NCI-H82 (cell line): ENCODE measurements at places on chromosomes 2 and 18.

DNA sequence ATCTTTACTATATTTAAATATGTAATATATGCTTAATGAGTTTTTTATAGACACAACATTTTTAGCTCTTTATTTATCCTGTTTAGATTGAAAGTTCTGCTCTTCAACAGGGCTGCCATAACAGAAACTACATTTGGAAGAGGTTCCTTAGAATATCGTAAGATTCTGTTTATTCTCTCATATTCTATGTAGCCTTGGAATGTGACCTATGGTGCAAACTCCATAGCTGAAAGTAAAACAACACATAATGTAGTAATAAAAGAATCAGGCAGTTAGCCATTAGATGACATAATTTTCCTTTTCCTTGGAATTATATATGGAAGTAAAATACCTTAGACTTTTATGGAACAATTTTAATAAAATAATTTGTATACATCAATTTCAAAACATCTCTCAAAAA lies 91.3 kb downstream of the ZNF804A start:
- no peak for DNase-seq

- peak; percentile 27 for DNase-seq
Measured at GRCh38 chr2:160381425-160381951, 112.1 kb downstream of the RBMS1 start.

- DNase-seq: no peak
Measured at GRCh38 chr2:197328461-197328860, 17.9 kb upstream of the ANKRD44 start.

DNA sequence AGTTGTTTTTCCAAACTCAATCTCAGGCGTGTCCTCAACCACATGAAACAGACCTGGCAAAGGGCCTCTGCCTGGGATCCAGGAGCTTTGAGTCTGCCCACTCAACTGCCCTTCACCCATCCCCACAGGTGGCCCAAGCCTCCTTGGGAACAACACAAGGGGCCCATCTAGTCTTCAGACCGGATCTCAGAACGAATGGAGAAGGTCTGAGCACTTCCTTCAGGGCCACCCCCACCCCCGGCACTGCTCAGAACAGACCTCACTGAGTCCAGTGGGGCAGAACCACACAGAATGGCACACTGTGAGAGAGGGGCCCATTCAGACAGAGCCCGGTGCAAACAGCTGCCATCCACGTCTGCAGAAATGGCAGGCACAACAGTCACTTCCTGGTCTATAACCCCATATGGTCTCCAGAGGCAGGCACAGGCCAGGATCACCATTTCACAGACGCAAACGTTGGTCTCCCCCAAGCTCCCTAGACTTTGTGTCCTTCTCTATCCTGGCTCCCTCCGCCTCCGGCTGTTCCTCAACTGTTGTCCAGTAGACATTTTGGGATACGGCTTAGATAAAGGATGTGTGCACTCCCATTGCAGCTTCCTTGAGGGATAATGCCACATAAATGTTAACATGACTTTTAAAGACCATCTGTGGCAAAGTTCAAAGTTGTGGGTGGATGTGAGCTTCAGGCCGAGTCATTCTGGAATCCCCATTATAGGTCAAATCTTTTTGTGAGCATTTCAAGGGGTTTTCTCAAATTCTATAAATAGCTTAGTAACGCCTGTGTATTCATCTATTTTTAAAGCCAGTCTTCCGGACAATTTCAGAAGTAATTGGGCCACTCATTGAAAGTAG lies 149.7 kb downstream of the SMAD7 start:
- no peak for DNase-seq

DNA sequence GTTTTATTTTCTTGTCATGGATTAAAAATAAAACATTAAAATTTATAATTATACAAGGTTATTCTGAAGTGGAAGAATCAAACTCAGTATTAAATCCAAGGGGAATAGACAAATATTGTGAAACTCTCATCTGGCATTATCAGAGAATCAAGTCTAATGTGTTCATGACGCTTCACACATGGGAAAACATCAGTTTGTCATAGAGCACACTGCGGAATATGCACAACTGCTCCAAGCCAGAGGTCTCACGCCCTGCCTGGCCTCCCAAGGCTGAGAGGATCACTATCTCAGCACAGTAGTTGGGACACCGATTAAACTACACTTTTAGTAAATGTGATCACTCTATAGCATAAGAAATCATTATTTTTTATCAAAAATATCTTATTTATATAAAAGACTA lies 20.7 kb upstream of the TRIM43B start:
- no peak for DNase-seq

DNA sequence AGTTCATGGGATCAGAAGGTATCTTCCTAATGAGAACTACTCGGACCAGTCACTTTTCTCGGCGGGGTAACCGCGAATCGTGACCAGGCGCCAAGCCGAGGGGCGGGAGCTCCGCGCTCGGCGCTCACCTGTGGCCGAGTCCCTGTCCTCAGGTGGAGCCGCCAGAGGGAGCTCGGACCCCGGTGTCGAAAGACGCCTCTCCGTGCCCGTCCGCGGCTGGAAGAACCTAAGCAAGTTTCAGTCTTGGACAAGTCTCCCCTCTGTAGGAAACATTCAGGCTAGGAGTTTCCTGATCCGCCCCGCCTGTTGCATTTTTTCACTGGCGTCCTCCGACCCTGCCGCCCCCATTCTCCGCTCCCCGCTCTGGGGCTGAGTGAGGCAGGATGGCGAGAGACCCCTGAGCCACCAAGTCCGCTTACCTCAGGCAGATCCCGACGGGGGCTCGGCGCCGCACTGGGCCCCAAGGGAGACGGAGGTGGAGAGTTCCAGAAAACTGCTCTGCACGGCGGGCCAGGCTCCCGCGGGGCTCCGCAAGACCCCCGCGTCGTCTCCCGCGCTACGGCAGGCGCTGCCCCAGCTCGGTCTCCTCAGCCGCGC lies 480 bp downstream of the DSEL start:
- DNase-seq: peak; percentile 87

DNA sequence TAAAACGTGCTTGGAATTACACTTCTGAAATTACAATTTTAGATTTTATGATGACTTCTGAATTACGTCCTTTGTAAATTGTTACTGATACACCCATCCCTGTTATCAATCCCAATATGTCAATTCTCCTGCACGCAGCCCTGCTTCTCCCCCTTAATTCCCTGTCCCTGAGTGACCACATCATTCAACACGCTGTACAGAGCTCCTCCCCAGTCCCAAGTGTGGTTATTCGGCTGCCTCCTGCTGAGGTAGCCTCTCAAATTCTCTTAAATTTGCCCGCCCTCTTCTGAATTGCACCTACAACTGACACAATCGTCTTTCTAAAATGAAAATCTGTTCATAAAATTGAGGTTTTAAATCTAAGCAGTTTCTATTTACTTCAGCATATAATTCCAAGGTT lies 10.1 kb downstream of the SERPINB8 start:
- no peak for DNase-seq
